ENCODE measurements at places on chromosomes 12 and 14.
A peak's percentile ranks its signal among the peaks of the same experiment; 100 is the strongest.

GRCh38 chr12:94133964-94134795 lies 14.2 kb upstream of the PLXNC1 start:
- peak; percentile 17 for DNase-seq

DNA sequence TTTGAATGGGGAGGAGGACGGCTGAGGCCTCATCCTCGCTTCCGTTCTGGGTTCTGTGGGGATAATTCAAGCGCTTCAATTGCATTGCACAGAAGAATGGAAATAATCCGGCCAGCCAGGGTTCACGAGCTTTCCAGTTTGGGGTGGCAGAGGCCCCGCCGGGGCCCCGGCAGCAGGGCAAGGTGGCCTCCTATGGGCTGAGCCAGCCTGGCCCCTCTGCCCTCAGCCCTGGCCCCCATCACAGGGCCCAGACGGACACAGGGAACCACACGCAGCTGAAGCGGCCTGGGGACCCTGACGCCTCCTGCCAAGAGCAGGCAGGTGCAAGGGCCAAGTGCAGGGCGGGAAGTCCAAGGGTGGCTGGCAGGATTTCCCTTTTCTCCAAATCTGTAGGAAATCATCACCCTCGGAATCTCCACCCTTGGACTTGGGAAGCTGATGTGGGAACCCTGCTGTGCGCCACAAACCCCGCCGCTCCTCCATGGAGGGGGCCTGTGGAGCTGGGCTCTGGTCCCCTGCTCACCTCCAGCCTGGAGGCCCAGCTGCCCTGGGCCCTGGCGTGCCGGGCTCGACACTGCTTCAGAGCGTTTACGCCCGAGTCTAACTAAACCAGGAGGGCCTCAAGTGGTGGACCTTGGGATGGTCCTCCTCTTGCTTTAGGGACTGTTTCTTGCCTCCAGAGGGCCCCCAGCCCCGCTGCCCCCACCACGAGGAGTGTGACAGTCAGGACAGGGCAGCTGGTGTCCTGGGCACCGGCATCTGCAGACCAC lies 78.4 kb downstream of the MOK start:
- no peak for DNase-seq

DNA sequence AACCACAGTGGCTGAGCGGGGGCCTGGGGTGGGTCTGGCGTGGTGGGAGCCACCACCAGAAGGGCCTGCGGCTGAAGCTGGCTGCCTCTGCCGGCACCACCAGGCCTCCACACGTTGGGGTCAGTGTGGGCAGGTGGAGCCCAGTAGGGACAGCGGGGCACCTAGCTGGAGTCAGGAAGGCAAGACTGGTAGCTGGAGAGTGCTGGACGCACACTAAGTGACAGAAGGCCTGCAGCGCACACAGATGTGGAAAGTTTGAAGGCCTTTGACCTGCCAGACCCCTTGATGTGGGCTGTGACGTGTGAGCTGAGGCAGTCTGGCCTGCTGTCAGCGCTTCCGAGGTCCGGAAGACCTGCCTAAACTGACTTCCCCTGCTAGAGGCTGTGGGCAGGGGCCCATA lies 26.3 kb downstream of the RIN3 start:
- no peak for DNase-seq

- no peak for DNase-seq
These were observed 326.7 kb downstream of the ATP23 start for GRCh38 chr12:58268069-58268468.

DNA sequence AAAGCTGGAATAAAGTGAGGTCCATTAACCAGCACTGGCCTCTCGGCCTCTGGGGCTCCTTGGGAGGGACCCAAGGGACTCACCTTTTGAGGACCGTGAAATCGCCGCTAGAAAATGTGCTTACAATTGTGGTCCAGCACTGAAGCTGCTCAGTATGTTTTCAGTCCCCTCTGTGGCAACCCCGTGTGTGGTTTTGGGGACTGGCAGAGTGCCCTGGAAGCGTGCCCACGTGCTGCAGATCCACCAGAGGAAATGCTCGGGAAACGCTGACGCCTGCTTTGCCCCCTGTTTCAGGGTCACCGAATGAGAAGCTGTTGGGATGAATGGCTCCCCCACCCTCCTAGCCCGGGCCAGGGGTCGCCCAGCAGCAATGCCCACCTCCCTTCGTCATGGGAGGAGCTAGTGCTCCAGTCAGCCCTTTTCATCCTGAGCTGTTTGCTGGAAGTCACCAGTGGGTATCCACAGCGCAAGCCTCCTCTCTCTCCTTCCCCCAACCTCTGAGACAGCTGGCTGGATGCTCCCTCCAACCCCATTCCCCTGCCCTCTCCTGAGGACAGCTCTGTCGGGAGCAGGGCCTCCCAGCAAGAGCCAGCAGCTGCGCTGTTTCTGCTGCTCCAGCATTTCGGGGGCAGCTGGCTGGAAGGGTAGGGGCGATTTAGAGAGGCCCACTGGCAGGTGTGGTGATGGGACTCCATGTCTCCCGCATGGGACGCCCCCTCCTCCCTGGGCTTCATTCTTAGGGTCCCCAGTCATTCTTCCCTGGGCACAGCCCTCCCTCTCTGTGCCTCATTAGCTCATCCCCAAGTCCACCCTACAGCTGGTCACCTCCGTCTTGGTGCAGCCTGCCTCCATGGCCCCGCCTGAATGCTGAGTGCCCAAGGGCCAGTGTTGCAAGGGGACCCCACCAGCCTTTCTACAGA lies 33.2 kb upstream of the PPP1R13B start:
- peak; percentile 20 for DNase-seq

DNA sequence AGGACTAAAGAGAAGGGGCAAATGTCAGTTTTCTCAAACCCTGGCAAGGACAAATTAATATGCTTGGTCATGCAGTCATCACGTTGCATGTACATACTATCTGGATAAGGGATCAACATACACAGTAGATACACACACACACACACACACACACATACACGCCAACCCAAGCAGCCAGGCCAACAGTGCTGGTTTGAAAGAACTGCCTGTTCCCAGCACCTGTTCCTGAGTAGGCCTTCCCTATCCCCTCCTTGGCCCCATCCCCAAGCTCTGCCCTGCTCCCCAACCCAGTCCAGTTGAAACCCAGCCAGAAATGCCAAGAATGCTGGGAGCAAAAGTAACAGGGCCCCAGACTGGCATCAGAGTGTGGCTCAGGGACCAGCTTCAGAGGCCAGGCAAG lies 4.4 kb downstream of the ITGA7 start:
- no peak for DNase-seq

DNA sequence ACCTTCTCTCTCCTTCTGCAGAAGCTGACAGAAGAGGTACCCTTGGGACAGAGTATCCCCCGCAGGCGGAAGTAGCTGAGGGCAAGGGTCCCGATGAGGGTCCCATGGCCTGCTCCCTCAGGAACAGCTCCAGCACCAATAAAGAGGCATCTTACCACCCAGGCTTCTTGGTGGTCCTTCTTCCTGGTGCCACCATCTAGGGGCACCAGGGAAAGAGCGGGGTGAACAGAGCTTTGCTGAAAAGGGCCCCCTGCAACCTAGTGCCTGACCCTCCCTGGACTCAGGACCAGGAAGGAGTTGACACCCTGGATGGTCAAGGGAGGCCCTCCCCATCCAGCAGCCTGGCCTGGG lies 591 bp upstream of the IRF9 start:
- no peak for DNase-seq

GRCh38 chr12:33330940-33331339 lies 108.7 kb downstream of the SYT10 start:
- no peak for DNase-seq

- DNase-seq: no peak
These were observed 33.4 kb upstream of the TMTC1 start for GRCh38 chr12:29816874-29817725.

- no peak for DNase-seq
These were observed 4.6 kb upstream of the KLRC1 start for GRCh38 chr12:10457760-10458159.

GRCh38 chr14:50407111-50407812 lies 10.6 kb upstream of the CDKL1 start:
- no peak for DNase-seq

DNA sequence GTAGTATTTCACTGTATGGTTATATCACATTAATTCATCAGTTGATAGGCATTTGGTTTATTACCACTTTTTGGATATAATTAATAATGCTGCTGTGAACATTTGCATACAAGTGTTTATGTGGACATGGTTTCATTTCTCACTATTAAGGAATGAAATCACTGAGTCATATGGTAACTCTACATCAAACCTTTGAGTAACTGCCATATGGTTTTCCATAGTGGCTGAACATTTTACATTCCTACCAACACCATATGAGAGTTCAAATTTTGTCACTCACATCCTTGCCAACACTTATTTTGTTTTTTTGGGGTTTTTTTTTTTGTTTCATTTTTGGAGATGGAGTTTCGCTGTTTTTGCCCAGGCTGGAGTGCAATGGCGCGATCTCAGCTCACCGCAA lies 30.2 kb upstream of the EAPP start:
- no peak for DNase-seq

- peak; percentile 5 for DNase-seq
These were observed 50.2 kb downstream of the TTLL5 start for GRCh38 chr14:75711105-75711795.

GRCh38 chr12:71456316-71456715 lies 16.7 kb downstream of the LGR5 start:
- no peak for DNase-seq

- DNase-seq: no peak
These were observed 32.5 kb upstream of the SSPN start for GRCh38 chr12:26162905-26163304.

DNA sequence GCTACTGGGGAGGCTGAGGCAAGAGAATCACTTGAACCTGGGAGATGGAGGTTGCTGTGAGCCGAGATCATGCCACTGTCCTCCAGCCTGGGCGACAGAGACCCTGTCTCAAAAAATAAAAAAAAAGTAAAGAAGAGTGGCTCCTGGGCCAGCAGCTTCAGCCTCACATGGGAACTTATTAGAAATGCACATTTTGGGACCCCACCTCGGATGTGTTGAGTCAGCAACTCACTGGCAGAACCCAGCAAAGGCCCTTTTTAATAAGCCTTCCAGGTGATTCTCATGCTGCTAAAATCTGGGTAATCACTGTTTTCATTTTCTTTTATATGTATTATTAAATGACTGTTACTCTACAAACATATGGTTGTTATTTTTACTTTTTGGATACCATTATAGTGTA lies 41.6 kb downstream of the TBK1 start:
- DNase-seq: no peak

- peak; percentile 91 for DNase-seq
These were observed 257.4 kb downstream of the ZFP36L1 start for GRCh38 chr14:68535404-68536017.

DNA sequence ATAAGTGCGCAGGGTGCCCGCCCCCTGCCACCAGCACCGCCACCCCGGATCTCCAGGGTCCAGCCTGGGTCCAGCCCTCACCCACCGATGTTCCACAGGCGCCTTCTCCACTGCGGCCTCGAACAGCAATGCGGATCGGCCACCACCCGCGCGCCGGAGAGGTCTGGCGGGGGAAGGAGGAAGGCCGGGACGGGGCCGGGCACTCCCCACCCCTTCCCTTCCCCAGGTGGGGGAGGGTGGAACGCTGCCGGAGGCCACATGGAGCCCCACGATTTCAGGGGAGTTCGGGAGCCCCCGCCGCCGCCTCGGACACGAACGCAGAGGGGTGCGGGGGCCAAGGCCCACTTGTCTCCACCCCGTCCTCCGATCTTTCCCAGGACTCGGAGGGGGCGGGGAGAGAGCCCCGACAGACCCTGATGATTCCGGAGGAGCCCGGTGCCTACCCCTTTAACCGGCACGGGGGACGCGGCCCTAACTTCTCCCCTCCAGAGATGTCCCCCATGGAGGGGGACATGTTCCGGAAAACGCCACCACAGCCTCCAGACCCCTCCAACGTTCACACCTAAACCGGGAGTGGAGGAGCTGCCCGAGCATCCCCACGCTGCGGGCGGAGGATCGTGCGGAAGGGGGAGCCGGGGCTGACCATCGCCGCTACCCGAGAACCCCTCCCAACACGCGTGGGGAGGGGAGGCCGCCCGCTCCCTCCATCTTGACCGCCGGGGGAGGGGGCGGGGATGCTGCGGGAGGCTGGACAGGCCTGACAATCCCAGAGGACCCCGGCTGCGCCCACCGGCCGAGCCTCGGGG lies 1.1 kb downstream of the ATXN2 start:
- no peak for DNase-seq

DNA sequence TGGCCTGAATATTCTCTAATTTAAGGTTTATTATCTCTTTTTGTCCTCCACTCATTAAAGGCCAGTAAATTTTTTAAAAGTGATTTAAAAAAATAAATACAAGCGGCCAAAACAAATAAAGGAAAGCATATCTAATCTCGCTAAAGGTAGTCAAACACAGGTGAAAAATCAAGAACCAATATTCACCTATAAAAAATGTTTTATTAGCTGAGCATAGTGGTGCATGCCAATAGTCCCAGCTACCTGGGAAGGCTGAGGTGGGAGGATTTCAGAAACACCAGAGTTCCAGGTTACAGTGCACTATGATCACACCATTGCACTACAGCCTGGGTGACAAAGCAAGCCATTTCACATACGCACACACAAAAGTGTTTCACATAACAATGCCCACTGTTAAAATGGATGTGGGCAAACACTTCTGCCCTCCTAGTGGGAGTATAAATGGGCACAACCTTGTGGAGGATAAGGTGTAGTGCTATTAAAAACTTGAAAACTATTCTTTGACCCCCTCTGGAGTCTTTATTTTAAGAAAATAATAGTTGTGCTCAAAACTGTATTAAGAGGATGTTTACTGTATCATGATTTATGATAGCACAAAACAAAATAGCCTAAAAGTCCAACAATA lies 32.7 kb upstream of the NAP1L1 start:
- no peak for DNase-seq

DNA sequence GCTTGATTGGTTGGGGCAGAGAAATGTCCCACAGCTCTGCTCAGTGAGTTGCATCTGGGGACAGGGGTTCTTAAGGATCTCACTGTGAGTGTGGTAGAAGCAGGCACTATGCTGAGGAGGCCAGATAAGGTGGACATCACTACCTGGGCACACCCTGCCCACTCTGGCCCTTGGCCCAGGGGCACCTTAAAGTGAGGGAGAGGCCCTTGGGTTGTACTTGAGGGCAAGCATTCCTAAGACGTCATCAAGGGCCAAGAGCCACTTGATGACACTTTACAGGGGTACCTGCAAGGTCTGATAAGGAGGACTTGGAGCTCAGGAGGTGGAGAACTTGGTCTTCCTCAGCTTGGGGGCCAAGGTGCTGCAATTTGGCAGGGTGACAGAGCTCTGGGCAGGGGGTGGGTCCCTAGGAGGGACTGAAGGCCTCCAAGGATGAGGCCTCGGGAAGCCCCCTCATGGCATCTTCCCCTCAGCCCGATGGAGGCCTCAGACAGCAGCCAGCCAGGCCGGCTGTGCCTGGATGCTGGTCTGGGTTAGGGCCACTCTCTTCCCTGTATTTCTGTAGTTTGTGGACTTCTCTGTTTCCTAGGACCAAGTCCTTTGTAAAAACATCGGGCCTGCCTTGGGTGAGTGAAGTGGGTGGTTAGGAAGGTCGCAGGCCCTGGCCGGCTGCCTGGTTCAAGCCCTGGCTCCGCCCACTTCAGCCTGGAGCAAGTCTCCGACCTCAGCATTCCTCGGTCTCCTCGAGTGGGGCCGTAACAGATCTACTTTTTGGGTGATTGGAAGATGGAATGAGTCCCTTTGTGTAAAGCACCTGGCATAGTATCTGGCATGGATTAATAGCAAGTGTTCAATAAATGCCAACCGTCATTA lies 24.8 kb downstream of the GPR68 start:
- DNase-seq: no peak

Measured in BJ (cell line).